ENCODE measurements at places on chromosomes 1 and 21.

DNA sequence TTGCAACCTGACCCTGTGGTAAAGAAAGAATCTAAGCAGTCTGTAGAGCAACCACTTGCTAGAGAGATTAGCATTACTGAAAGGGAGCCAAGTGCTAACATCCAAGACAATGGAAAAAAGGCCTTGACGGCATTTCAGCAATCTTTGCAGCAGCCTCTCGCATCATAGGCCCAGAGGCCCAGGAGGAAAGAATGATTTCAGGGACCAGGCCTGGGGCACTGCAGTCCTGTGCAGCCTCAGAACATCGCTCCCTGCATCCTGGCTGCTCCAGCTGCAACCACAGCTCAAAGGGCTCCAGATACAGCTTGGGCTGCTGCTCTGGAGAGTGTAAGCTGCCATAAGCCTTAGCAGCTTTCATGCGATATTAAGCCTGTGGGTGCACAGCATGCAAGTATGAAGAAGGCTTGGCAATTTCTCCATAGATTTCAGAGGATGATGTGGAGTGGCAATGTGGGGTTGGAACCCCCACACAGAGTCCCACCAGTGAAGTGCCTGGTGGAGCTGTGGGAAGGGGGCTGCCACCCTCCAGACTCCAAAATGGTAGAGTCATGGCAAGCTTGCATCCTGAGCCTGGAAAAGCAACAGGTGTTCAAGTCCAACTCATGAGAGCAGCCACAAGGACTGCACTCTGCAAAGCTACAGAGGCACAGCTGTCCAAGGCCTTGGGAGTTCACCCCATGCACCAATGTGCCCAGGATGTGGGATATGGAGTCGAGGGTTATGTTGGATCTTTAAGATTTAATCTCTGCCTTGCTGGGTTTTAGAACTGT is 110.6 kb upstream of the HMGB4 start:
- no peak for DNase-seq

GRCh38 chr1:183214021-183214970 is 28.2 kb downstream of the LAMC2 start:
- DNase-seq, result no peak

DNA sequence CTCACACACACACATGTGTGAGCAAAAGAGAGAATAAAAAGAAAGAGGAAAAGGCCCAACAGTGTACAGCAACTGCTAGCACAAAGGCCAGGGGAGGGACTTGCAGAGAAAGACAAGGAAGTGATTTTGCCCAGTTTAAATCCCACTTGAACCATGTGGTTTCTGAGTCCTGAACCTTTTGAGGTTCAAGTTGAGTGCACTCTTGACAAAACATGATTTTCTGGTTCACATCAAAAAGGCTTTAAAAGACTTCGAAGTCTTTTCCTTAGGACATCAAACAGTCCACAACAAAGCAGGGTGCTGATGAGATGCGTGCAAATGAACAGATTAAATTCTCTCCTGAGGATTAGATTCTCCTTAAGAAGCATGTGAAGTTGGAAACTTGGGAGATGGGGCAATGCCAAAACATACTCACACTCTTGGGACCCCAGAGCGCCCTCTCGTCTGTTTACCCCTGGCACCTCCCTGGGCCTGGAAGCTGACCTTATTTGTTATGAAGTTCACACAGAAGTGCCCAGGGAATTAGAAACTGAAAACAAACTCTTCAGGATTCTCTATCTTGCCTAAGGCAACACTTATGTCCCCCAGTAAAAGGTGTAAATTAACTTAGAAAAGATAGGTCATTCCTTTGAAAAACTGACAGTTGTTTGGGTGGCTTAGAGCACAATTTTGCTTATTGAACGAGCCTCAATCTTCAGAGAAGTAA is 31.5 kb downstream of the RNF220 start:
- no peak for DNase-seq

GRCh38 chr1:55825461-55825860 is 610.3 kb upstream of the USP24 start:
- no peak for DNase-seq

DNA sequence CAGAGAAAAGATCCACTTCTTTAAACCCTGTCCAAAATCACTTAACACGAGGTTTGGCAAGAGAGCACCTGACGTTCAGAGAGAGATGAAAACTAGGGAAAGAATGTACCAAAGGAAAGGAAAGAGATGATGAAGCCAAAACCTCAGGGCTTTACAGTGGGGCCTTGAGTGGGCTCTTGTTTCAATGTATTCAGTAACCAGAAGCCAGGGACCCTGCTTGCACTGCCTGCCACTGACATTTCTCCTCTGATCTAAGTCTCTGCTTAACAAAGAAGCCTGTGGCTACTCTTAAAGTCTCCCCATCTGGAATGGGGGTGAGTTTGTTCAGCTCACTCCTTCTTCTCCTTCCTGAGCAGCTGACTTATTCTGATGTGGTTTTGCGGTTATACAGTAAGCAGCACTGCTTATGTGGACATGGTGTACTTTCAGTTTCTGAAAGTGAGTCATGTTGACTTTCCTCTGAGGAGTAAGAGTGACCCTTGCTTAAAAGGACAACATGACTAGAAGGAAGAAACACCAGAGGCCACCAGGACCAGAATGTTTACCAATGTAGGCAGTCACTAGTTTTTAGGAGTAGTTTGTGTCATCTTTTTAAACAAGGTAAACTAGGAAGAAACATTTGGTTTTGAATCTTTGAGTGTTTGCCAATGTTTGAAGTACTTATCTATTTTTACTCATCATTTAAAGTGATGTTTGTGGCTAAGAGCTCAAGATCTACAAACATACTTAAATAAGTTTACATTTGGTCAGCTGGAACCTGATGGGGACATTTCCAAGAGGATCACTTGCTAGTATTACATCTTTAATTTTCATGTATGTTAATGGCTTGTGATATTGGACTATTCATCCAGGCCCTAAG is 87.4 kb downstream of the FASLG start:
- peak; percentile 27 for DNase-seq

DNA sequence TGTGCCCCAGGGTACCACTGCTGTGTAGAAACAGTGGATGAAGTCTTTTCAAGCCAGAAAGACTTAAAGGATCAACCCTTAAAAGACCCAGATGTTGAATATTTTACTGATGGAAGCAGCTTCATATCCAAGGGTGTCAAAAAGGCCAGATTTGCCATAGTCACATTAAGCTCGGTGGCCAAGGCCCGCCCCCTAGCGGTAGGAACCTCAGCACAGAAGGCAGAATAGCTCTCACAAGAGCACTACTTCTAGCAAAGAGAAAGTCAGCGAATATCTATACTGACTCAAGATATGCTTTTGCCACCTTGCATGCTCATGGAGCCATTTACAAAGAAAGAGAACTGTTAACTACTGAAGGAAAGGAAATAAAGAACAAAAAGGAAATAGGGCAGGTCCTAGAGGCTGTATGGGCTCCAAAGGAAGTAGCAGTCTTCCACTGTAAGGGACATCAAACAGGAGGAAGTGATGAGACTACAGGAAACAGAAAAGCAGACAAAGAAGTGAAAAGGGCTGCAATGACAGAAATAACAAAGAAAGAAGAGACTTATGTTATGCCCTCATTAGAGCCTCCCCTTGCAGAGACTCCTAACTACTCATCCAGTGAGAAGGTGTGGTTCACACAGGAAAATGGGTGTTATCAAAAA is 90.5 kb downstream of the LIPI start:
- no peak for DNase-seq

DNA sequence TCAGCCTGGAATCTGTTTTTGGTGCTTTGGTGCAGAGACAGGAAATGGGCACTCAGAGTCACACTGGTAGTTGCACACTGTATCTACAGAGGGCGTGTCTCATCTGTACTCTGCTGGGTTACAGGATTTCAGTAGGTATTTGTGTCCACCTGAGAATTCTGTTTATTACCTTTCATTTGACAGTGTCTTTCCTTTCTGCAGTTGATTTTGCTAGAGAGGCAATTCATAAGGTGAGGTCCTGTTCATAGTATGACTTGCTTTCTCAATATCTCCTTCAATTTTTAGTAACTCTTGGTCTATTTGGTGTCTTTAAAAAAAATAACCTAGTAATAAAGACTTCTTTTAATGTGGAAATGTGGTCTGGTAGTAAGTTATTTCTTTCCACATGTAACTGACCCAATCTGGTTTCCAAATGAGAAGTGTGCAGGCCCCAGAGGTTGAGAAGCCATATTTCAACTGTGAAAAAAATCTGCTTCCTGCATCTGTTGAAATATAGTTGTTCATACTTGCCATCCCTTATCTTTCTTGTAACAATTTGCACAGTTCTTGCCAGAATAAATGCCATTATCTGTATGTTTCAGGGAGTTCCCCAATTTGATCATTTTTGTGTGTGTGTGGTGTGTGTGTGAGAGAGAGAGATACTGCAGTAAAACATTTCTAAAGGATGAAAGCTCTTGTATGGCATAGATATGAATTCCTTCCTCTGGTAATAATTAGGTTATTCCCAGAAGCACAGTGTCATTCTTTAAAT is 78.4 kb upstream of the DNAJC6 start:
- DNase-seq, result no peak

- DNase-seq, result no peak
These were observed 38.3 kb downstream of the PTGFRN start for GRCh38 chr1:116948046-116948445.

- no peak for DNase-seq
These were observed 30.1 kb downstream of the LRRC8D start for GRCh38 chr1:89850844-89851415.

- DNase-seq, result peak; percentile 7
These were observed 520 bp upstream of the MR1 start for GRCh38 chr1:181033128-181033798.

GRCh38 chr1:100265562-100265930 is 470 bp upstream of the RTCA start:
- DNase-seq, result peak; percentile 5

- no peak for DNase-seq
These were observed 6.7 kb upstream of the TNFRSF8 start for GRCh38 chr1:12056331-12056841.

- DNase-seq, result no peak
These were observed 6.7 kb downstream of the CRP start for GRCh38 chr1:159707472-159708260.

All from stimulated activated CD4-positive, alpha-beta T cell treated with anti-CD3 and anti-CD28 coated beads, Interleukin-4, amount 100 ng/mL, for 4 hours (primary cell).